SJSA1 (cell line): ENCODE measurements at places on chromosomes 5 and 9. TPM values are rescaled to one million over a fixed set of nuclear protein-coding genes. Genes with fewer than 3 reads are reported as not detected.

DNA sequence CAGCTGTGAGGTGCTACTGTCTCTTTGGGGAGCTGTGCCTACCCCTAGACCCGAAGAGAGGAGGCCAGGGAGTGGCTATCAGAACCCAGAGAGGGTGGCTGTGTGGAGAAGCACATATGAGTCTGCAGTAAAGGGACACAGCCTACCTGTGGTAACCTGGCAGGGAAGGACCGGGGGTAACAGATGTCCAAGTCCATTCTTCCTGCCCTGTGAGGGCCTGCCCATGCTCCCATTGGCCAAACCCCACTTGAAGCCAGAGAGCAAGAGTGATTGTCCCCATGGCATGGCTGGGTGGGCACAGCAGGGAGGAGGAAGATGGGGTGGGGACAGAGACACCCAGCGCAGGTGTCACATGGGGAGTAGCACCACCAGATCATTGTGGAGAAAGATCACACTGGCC is 39.3 kb downstream of the BOD1 start:
- H3K4me1 ChIP-seq, result peaks cover 4% of the 10 kb centered on the region
- H3K36me3 ChIP-seq, result no peaks in the 10 kb centered on the region
- no peak overlapping the region for H3K27ac ChIP-seq
- H3K27me3 ChIP-seq, result no peaks in the 10 kb centered on the region
- no peak overlapping the region for H3K4me3 ChIP-seq

GRCh38 chr9:78595200-78595945 is 298.4 kb downstream of the PSAT1 start:
- no peaks in the 10 kb centered on the region for H3K36me3 ChIP-seq
- no peak overlapping the region for H3K4me3 ChIP-seq
- H3K4me1 ChIP-seq, result peaks cover 19% of the 10 kb centered on the region

- H3K36me3 ChIP-seq, result peaks cover 55% of the 10 kb centered on the region
- H3K27me3 ChIP-seq, result no peaks in the 10 kb centered on the region
- H3K27ac ChIP-seq, result peak overlapping the region; percentile 99
- peaks cover 5% of the 10 kb centered on the region; the same call in 1 of the 2 replicates for H3K4me1 ChIP-seq
- peak; percentile 4 for DNase-seq
- H3K4me3 ChIP-seq, result peak overlapping the region; percentile 84
Observed at GRCh38 chr9:99222416-99223270, 561 bp downstream of the SEC61B start.

The ZNF883 gene
- total RNA-seq, result 0.05 TPM in 1 of 2 replicates, not detected in the other

The TNFSF15 gene
- total RNA-seq, result not detected in 2 replicates

DNA sequence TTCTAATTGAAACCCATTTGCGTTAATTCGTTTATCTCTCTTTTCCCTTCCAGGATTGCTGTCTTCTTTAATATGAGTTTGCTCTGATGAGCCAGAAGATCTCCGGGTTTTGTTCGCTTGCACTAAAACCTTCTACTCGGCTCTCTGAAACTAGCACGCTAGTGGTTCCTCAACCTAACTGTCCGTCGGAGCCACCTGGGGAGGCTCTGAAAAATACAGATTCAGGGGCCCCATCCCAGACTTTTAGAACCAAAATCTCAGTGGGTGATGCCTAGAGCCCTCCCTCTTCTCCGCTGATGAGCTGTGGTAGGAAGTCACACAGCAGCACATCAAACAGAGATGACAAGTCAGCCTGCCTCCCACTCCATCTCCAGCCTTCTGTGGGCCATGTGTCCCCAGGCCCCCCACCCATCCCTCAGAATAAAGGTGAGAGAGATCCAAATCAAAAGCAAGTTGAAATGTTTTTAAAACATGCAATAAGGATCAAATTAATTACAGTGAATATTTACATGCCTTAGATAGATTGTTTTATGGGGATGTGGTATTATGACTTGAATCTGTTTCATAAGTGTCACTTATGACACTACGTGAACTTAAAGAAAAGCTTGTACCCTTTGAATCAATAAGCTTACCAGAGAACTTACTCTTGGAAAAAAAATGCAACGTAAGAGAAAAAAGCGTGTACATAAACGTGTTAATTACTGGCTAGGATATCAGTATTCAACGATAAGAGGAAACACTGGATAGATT is 16.4 kb downstream of the FCN2 start:
- H3K36me3 ChIP-seq, result no peaks in the 10 kb centered on the region
- H3K27ac ChIP-seq, result peak overlapping the region; percentile 62; the same call in 1 of the 2 replicates
- no peak for DNase-seq
- H3K27me3 ChIP-seq, result 0 out of 2 replicates have a peak, but pooled peaks cover 3% of the 10 kb centered on the region

The SERF1A gene
- 1.6 and 5.9 TPM in 2 replicates for total RNA-seq

- no peak overlapping the region for H3K27ac ChIP-seq
- H3K27me3 ChIP-seq, result no peaks in the 10 kb centered on the region
- H3K4me1 ChIP-seq, result no peaks in the 10 kb centered on the region
Observed at GRCh38 chr9:30482499-30482898, 1901.9 kb upstream of the ACO1 start.

- peak; percentile 96 for DNase-seq
- no peaks in the 10 kb centered on the region for H3K36me3 ChIP-seq
- H3K4me1 ChIP-seq, result peaks cover 39% of the 10 kb centered on the region
- H3K27ac ChIP-seq, result peak overlapping the region; percentile 99
Observed at GRCh38 chr5:83473346-83474160, 2.0 kb downstream of the VCAN start.
